HCT116 (cell line): ENCODE measurements at places on chromosomes 3 and 15.
A peak's percentile ranks its signal among the peaks of the same experiment; 100 is the strongest.

DNA sequence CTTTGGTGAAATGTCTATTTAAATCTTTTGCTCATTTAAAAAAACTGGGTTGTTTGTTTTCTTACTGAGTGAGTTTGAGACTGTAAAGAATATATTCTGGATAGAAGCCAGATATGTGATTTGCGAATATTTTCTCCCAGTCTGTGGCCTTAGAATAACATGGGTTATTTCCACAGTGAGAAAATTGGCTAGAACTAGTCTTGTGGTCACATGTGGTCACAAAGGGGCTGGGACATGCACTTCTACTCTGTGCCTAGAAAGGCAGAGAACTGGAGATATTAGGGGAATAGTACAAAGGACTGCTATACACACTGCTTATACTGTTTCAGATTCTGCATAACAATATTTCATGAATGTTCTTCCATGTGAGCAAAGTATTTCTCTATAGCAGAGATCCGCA is 79.9 kb upstream of the RGMA start:
- no peak for DNase-seq

- DNase-seq, result no peak
These were observed 39.0 kb downstream of the CHAC1 start for GRCh38 chr15:40992241-40992741.

DNA sequence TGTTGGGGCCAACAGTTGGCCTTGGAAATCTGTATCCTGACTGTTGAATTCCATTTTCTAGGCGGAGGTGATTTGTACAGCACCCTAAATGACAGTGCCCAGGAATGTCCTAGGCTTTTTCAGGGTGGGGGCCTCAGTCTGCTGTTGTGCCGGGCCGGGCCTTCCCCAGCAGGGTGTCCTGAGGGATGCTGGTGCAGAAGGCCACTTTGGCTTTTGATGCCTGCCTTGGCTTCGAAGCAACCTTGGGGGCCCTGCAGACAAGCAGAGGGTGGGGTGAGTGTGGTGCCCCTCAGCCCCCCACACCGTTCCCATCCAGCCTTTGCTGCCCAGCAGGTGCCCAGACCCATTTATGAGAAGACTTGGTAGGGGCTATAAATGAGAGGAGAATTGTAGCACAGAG is 33.0 kb downstream of the SYNM start:
- DNase-seq, result no peak

DNA sequence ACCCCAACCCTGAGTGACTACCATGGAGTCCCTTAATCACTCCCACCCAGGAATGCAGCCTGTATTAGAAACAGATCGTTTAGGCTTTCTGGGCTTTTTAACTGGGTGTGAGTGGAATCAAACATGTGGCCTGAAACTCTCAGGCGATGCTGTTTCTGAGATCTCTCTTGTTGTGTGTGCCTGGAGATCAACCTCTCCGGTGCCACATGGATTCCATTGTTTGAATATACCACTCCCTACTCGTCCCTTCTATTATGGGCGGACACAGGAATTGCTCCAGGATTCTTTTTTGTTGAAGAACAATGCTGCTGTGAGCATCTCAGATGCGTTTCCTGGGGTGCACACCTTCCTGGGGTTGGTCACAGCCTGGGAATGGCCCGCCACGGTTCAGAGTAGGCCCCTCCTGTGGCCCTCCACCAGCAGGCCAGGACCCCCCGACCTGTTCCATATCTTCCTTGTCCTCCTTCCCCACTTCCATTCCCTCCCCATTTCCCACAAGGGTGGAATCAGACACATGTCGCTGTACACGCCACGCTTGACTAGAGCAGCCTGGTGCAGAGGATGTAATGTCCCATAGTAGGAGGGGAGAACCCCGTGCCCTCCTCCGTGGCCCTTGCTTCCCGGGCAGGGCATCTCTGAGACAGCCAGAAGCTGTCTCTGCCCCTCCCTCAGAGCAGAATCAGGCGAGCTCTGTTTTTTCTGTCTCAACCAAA is 36.4 kb upstream of the PRR23E start:
- no peak for DNase-seq

GRCh38 chr3:10457560-10457959 is 47.8 kb downstream of the ATP2B2 start:
- no peak for DNase-seq

DNA sequence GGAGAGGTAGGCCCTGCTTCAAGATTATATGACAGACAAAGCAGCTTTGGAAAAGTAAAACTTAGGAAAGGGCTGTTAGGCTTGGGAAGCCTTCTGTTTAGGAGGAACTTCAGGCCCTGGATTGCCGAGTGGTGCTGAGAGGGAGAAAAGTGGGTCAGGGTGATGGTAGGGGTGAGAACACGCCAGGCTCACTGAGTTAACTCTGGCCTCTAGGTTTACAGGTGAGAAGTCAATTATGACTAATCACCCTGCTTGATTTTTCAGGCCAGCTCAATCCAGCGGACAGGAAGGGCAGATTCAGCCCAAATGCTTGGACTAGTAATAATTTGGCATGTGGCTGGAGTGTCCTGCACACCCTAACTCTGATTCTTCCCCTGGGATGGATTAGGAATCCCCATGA is 365.1 kb upstream of the LMCD1 start:
- no peak for DNase-seq

GRCh38 chr3:138942861-138943623 is 3.9 kb downstream of the FOXL2 start:
- no peak for DNase-seq

DNA sequence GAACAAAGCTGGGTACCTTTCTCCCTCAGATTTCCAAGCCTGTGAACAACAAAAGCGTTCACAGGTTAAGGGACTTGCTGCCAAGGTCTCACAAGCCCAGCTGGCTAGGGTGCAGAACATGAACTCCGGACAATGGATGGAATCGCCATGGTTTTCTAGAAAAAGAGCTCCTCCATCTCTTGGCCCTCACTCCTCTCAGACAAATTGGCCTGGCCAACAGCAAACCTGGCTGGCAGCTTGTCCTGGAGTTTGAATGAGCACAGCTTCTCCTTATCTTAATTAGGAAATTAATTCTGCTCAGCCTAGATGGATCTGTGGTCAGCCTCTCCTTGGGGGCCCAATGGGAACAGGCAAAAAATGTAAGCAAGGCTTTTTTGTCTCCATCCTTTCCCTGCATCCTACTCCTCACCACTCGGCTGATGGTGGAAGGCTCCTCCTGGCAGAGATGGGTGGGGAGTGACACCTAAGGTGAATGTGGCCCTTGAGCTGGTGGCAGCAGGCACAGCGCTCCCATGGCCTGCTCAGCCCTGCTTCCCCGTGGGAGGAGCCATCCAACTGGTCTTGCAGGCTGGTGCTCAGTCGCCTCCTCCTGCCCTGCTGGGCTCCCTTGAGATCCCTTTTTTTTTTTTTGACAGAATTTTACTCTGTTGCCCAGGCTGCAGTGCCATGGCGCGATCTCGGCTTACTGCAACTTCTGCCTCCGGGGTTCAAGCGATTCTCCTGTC is 5.8 kb downstream of the KLHL25 start:
- no peak for DNase-seq

DNA sequence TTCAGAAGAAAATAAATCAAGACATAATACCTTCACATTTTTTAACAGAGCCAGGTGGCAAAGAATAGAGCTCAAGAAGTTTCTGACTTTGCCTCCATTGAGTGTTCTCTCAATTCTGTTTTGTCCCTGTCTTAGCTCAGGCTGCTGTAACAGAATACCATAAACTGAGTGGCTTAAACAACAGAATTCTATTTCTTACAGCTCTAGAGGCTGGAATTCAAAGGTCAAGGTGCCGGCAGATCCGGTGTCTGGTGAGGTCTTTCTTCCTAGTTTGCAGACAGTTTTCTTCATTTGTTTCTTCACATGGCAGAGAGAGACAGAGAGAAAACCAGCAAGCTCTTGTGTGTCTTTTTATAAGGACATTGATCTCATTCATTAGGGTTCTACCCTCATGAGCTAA is 25.6 kb downstream of the IQCH start:
- no peak for DNase-seq

DNA sequence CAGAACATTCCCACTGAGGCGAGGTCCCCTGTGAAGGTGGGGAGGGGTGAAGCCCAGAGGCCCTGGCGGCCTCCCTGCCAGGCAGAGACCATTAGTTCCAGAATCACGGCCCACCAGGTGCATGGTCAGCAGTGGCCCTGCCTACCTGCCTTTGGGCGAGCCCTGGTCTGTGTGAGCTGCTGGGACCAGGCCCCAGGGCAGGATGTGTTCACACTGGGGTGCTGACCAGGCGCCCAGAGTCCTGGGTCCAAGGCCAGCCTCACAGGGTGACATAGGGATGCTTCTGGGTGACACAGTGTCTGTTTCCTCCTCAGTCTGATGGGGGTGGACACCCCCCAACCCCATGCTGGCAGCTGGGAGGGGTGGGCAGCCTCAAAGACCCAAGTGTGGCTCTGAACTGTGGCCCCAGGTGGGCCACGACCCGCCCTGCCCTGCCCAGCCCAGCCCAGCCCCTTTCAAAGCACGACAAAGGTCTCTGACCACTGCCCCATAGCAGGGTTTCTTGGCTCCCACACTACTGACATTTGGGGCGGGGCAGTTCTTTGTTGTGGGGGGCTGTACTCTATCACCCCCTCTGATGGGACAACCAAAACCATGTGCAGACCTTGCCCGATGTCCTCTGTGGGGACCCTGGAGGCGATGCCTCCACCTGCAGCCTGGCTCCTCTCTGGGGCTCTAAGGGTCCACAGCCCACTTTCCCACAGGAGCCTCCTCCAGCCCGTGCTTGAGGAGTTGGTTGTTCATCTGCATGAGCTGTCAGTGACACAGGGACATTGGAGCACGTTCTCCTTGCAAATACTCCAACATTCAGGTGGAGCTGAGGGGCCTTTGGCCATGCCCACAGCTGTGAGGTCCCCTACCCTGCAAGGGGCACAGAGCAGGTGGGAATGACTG is 44.8 kb upstream of the SLC41A3 start:
- no peak for DNase-seq

DNA sequence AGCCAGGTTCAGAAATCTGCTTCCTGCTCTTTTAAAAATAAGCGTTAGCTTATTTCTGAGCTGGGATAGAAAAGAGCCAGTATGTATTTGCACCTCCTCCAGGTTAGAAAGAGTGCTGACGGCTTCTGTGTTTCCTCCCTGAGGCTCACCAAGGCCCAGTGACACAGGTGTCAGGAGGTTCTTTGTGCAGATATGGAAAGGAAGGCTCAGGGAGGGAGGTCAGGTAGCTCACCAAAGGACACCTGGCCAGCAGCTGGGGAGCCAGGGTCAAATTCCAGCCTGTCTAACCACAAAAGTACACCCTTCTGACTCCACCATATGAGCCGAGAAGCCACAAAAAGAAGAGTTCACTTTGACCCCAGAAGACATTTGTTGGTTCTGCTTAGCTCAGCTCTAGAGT is 201.0 kb upstream of the WNT5A start:
- no peak for DNase-seq

GRCh38 chr15:75809986-75810750 is 33.1 kb upstream of the UBE2Q2 start:
- peak; percentile 45 for DNase-seq

GRCh38 chr3:170368921-170369320 is 11.4 kb downstream of the SKIL start:
- no peak for DNase-seq

GRCh38 chr15:93035953-93036810 is 52.8 kb downstream of the RGMA start:
- peak; percentile 37 for DNase-seq

DNA sequence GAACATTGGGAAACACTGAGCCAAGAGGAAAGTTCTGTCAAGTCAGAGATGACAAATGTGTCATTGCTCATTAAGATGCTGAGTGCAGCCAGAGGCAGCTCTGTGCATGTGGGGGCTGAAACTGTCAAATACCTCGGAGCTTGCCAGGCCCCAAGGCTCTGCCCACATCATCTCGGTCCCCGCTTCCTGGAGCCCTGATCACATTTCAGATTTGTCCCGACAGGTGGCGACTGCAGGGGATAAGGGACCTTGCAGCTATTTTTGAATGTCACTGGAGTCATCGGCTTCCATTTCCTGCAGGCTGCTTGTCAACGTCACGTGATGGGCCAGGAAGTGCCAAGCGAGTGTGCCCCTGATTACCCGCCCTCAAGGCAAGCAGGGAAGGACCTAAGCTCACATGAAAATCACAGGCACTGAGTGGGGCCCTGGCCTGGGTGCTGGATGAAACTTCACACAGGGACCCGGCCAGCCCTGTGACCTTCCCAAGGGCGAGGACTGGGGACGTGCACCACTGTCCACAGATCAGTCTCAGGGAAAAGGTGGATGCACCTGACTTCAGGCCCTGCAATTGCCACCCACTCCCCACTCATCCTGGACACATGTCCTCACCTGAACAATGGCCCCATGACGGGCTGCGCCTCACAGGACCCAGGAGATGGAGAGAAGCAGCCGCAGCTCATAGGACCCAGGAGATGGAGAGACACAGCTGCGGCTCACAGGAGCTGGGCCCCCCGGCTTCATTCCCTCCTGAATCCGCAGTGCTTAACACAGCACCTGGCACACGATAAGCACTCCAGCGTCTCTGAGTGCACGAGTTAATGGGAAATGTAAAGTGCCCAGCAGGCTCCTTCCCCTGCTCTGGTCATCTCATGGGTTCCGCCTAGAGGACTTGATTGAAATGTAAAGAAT is 73.4 kb downstream of the NUP210 start:
- no peak for DNase-seq

GRCh38 chr3:69930564-69930963 is 69.0 kb upstream of the SAMMSON start:
- no peak for DNase-seq

DNA sequence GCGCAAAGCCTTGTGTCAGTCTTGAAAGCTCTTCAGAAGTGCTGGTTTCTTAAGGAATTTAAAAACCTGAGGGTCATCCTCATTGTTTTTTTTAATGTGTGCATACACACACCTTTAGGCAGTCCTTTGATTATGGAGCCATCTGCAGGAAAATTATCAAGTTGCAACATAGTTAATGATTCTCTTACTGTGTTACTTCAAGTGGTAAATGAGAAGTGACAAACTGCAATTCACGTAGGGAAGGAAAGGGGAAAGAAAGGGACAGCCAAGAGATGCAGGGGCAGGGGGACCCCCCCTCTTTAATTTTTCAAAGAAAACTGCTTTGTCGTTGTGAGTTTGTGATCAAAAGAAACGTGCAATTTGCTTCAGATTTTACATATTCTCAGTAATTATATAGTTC is 162.4 kb upstream of the CGNL1 start:
- peak; percentile 21 for DNase-seq

DNA sequence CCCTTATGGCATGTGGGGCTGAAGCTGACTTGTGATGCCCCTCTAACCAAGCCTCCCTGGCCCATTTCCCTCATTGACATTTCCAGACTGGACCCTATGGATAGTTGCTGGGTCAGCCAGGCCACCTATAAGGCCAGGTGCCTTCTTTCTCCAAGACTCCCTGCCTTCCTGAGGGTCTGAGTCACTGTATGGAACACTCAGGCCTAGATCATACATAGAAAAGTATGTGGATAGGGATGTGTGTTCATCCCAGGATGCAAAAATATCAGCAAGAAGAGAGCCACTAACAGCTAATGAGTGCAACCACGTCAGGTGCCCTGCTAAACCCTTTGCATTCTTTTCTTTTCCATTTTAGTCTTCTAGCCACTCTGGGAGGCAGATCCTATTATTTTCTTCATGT is 168.4 kb upstream of the WNT5A start:
- DNase-seq, result no peak

GRCh38 chr3:129859272-129859671 is 34.2 kb downstream of the TMCC1 start:
- no peak for DNase-seq
